ENCODE measurements at places on chromosomes 3 and 15. TPM values are rescaled to one million over a fixed set of nuclear protein-coding genes. Genes with fewer than 3 reads are reported as not detected.

Gene ETV5
- 6.9 TPM for polyA plus RNA-seq

Gene ZPLD1
- polyA plus RNA-seq = not detected

Gene HYAL1
- polyA plus RNA-seq = 3.3 TPM

Gene FBXW12
- not detected for polyA plus RNA-seq

Gene HLTF
- 4.7 TPM for polyA plus RNA-seq

Gene CPEB1
- not detected for polyA plus RNA-seq

Gene SLC22A14
- polyA plus RNA-seq = 0.10 TPM

Gene PAK6
- polyA plus RNA-seq = not detected

Gene CCDC9B
- polyA plus RNA-seq = 7.6 TPM

Gene IL20RB
- polyA plus RNA-seq = 0.65 TPM

Gene DNAJA4
- 15.4 TPM for polyA plus RNA-seq

Gene PLAAT1
- 0.58 TPM for polyA plus RNA-seq

Gene C3orf85
- not detected for polyA plus RNA-seq

Gene LRRC34
- 0.72 TPM for polyA plus RNA-seq

Gene GOLGA8Q
- 0.46 TPM for polyA plus RNA-seq

Gene CHDH
- polyA plus RNA-seq = 0.02 TPM

Gene MRAS
- 9.4 TPM for polyA plus RNA-seq

Gene LMAN1L
- not detected for polyA plus RNA-seq

Gene LEKR1
- polyA plus RNA-seq = 0.07 TPM

Gene IRAK2
- 7.9 TPM for polyA plus RNA-seq

Gene SNTN
- not detected for polyA plus RNA-seq

Gene SYNM
- polyA plus RNA-seq = 3.7 TPM

Gene CP
- not detected for polyA plus RNA-seq

Gene CCNB2
- 39.0 TPM for polyA plus RNA-seq

Gene PRKCD
- 19.0 TPM for polyA plus RNA-seq

Gene CCDC13
- 0.36 TPM for polyA plus RNA-seq

Gene CHMP2B
- 6.0 TPM for polyA plus RNA-seq

Gene DOCK3
- 0.08 TPM for polyA plus RNA-seq

Gene SOX2
- polyA plus RNA-seq = 0.23 TPM

Gene CYP8B1
- polyA plus RNA-seq = not detected

Gene EIF2B5
- polyA plus RNA-seq = 42.7 TPM

Gene XCR1
- polyA plus RNA-seq = not detected

Gene UBE2E2
- polyA plus RNA-seq = 32.1 TPM

Gene PLXND1
- polyA plus RNA-seq = 332 TPM

Gene MINAR1
- 0.33 TPM for polyA plus RNA-seq

Gene A4GNT
- not detected for polyA plus RNA-seq

Gene FRMD5
- polyA plus RNA-seq = 17.9 TPM

Gene HCLS1
- polyA plus RNA-seq = 43.7 TPM

Gene ITIH4
- polyA plus RNA-seq = 0.46 TPM

Gene ADCY5
- 0.08 TPM for polyA plus RNA-seq

All from endothelial cell of umbilical vein (primary cell).